ENCODE measurements at places on chromosomes 16 and 17.
A peak's percentile ranks its signal among the peaks of the same experiment; 100 is the strongest.

- peaks cover 72% of the 10 kb centered on the region for H3K27me3 ChIP-seq
- no peak overlapping the region for H3K27ac ChIP-seq
- no peaks in the 10 kb centered on the region for H3K36me3 ChIP-seq
- no peak for DNase-seq
Observed at GRCh38 chr17:5763595-5764306, 179.4 kb upstream of the NLRP1 start.

DNA sequence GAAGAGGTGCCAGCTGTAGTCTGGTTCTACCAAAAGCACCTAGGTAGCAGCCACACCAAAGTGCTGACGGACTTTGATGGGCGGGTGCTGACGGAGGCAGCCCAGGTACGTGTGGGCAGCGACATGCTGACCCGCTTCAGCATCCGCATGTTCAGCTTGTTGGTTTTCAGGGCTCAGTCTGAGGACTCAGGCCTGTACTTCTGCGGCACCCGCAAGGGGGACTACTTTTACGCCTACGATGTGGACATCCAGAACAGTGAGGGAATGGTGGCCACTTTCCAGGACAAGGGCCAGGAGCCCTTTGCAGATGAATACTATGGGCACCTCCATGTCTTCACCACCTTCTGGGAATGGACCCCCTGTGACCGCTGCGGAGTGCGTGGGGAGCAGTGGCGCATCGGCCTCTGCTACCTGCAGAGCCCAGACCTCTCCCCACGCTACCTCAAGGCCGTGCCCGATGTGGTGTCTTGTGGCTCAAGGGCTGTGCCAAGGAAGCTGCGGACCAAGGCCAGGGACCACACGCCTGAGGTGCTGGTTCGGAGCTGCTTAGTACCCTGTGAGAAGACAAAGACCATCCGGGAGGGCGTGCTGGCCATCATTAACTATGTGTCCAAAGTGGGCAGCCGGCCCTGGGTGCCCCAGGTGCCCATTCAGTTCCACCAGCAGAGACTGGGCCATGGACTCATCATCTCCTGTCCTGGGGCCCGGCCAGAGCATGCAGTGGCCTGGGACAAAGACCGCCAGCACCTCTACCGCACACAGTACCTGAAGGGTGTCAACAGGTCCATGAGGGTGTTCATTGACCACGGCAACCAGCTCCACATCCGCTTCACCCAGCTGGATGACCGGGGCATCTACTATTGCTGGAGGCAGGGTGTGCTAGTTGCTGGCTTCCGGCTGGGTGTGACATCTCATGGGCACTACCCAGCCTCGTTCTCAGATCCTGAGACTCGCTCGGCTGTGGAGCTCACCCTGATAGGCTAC lies 5.0 kb upstream of the EFTUD2 start:
- H3K4me1 ChIP-seq: peaks cover 49% of the 10 kb centered on the region
- H3K4me3 ChIP-seq: no peak overlapping the region
- H3K36me3 ChIP-seq: no peaks in the 10 kb centered on the region
- no peak overlapping the region for H3K27ac ChIP-seq
- no peak for DNase-seq
- no peaks in the 10 kb centered on the region for H3K27me3 ChIP-seq

DNA sequence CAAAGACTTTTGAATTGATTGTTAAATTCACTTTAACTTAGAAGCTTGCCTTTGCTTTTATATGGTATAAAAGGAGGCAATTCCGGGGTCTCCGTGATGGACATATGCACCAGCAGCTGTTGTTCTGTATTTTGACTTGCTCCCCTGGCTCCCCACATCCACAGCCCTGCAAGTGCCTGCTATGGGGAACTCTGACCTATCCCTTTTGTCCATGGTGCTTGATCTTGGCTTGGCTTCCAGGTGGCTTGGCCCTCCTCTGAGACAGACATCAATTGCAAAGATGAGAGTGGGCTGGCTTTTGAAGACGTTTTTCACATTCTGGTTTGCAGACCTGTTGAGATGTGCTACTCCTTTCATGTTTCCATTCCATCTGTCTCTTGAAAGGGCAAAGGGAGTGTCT lies 26.9 kb downstream of the TOM1L1 start:
- H3K27ac ChIP-seq: no peak overlapping the region
- no peaks in the 10 kb centered on the region for H3K4me1 ChIP-seq
- H3K4me3 ChIP-seq: no peak overlapping the region
- no peaks in the 10 kb centered on the region for H3K27me3 ChIP-seq

GRCh38 chr17:66928949-66929348 lies 35.6 kb upstream of the CACNG4 start:
- H3K4me1 ChIP-seq: no peaks in the 10 kb centered on the region
- H3K4me3 ChIP-seq: no peak overlapping the region
- DNase-seq: no peak
- peaks cover 64% of the 10 kb centered on the region for H3K27me3 ChIP-seq
- no peaks in the 10 kb centered on the region for H3K36me3 ChIP-seq
- no peak overlapping the region for H3K27ac ChIP-seq

DNA sequence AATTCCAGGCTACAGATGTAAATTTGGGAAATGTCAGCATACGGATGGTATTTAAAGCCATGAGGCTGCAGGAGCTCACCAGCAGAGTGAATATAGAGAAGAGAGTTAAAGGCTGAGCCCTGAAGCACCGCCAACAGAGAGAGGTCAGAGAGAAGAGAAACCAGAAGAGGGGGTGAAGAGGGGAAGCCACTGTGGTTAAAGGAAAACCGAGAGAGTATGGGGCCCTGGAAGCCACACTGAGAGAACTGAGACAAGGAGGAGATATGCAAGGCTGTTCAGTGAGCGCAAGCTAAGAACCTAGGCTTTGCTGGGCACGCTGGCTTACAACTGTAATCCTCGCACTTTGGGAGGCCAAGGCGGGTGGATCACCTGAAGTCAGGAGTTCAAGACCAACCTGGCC lies 24.6 kb downstream of the COPRS start:
- H3K36me3 ChIP-seq: no peaks in the 10 kb centered on the region
- DNase-seq: no peak
- H3K4me3 ChIP-seq: no peak overlapping the region
- peaks cover 3% of the 10 kb centered on the region for H3K4me1 ChIP-seq
- no peaks in the 10 kb centered on the region for H3K27me3 ChIP-seq

DNA sequence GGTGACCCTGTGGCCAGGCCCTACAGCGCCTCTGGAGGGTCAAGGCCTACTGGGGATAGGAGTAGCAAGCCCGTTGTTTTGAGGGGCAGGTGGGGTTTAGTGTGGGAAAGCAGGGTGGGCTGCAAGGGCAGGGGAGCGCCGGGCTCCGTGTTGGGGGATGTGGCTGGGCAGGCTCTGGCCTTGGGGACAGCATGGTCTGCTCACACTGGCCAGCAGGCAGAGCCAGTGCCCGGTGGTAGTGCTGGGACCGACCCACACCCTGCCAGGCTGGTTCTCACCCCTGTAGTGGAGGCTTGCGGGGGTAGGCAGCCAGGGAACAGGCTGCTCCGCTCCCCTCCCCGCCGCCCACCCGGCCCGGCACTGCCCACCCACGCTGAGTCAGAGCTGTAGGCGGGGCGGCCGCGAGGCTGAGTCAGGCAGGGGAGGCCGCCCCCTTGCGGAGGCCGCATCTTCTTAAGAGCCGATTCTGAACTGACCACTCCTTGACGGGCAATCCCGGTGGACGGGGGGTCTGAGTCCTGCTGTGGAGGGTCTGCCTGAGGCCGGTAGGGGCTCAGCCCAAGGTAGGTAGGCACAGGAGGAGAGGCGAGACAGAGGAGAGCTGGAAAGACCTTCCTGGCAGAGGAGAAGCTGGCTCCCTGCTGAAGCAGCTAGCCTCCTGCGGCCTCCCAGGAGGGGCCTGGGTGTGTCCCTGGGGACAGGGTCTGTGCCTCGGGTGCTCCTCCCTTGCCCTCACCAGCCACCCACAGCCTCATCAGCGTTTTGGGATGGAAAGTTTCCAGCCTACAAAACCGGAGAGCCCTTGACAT lies 62.4 kb downstream of the BAIAP2 start:
- H3K27ac ChIP-seq: no peak overlapping the region
- DNase-seq: peak; percentile 90
- H3K4me1 ChIP-seq: peaks cover 68% of the 10 kb centered on the region
- no peaks in the 10 kb centered on the region for H3K27me3 ChIP-seq
- peak overlapping the region; percentile 83 for H3K4me3 ChIP-seq

GRCh38 chr17:42266918-42267766 lies 9.0 kb downstream of the STAT5B start:
- H3K4me1 ChIP-seq: no peaks in the 10 kb centered on the region
- H3K36me3 ChIP-seq: no peaks in the 10 kb centered on the region
- DNase-seq: peak; percentile 100
- no peak overlapping the region for H3K27ac ChIP-seq

GRCh38 chr17:57506774-57507127 lies 238.3 kb downstream of the CCDC182 start:
- no peak overlapping the region for H3K27ac ChIP-seq
- H3K4me1 ChIP-seq: peaks cover 12% of the 10 kb centered on the region
- peak; percentile 53 for DNase-seq
- no peaks in the 10 kb centered on the region for H3K27me3 ChIP-seq

All from mesenchymal stem cell (in vitro differentiated cells and primary cell).